ENCODE measurements at places on chromosomes 12 and 14.

DNA sequence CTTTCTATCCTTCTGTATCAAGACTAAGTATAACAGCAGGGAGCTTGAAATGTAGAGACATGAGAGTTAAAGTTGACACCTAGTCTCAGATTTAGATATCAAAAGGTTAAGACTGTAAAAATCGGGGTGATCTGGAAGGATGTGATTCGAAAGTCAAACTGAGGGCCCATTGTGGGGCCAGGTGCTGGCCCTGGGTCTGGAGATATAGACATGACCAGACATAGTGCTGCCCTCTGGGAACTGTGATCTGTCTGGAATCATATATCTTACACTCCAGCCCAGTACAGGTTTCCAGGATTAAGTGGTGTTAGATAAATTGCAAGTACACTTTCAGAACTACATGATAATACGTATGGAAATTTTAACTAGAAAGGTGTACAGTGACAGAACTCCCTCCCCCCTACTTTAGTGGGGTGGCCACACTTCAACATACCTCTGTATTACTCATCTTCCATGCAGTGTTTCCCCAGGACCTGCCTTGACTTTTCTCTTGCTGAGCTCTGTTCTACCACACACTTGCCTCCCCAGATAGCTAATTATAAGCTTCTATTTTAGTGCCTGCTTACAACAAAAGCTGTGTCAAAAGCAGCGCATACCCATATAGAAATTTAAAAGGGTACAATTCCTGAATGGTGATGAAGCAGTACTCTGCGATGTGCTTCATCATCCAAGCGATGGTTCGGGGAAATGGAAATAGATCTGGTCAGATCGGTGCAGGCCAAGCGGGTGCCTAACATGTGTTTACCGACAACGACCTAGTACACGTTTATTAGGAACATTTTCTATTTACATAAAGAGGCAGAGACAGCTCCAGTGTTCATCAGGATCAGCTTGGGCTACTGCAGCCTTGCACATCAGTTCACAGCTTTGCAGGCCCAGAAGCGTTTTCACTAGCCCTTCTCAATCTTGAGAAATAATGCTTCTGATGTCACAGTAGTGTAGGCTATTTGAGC, 68.7 kb downstream of the ARF6 start:
- DNase-seq: no peak

GRCh38 chr14:104436047-104436591, 143.4 kb upstream of the C14orf180 start:
- DNase-seq: no peak

DNA sequence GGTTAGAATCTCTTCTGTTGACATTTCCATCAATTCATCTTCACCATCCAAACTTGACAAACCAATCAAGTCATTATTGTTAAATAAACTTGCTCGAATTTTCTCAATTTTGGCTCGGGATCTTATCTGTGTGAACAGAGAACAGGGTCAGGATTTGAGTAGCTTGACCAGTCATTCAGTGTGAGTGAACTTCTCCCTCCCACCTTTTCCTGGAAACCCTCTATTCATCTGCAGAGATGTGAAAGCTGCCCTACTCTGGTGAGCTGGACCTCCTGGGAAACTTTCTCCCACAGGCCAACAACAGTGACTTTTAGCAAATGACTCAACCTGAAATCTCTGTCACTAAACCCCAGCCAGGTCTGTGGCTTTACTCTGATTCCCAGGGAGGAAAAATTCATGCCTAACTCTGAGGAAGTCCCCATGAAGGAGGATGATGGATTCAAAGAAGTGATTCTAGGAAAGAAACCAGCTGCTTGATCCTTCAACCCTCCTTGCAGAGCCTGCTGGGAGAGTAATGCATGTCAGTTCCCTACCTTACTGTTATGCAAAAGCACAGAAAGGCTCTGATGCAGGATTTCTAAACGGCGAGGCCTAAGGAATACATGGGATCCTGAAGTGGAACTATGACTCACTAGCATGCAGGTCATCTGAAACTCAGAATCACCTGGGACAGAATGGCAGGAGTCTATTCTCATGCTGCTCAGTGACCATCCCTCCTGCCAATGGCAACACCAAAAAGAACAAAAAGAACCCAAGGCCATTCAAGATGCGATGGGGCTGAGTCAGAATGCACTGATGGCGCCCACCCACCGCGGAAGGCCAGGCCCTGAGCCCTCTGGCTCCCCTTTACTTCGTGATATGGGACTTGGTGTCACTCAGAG, 58.0 kb downstream of the TRAFD1 start:
- DNase-seq: no peak

DNA sequence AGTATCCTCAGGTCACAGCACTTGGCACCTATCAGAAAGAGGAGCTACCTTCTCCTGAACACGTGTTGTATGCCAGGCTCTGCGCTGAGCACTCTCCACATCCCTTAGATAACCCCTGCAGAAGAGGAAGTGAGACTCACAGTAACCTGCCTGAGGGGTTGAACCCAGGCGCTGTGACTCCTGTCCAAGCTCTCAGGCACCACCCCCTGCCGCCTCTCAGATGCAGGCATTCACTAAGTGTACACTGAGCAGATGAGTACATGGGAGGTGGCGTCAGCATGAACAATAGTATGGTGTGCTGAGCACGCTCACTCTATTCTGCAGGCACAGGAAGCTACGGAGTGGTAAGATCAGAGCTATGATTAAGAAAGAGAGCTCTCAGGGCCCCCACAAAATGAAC, 21.0 kb upstream of the RIC8B start:
- no peak for DNase-seq

DNA sequence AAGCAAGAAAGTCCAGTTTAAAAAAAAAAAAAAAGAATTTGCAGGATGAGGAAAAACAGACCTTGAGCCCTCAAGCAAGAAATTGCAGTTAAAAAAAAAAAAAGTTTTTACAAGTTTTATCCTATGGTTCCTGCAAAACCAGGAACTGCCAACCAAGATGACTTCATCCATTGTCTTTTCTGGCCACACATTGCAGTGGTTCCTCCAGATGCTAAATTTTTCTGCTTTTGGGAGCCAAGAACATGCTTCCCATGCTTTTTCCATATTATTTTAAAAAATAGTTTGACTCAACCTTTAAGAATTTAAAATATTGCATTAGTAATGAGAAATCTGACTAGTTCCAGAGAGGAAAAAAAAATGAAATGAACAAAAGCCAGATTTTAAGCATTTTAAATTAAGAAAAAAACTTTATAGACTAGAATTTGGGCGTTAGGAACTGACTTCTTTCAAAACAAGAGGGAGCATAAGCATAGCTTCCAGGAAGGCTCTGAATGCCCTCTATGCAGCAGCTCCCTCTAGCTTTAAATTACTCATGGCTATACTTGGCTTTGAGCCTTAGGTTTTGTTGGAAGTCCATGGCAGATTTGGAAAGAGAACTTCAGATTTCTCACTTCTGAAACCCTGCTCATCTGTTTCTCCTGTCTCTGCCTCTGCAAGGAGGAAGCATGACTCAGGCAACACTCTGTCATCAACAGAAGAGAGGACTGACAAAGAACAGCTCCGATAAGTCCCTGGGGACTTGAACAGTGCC, 124.5 kb downstream of the GPR65 start:
- DNase-seq: no peak

- no peak for DNase-seq
Measured at GRCh38 chr12:115648463-115648862, 629.0 kb downstream of the MED13L start.

- no peak for DNase-seq
Measured at GRCh38 chr12:32158525-32158924, 51.9 kb downstream of the BICD1 start.

GRCh38 chr12:5589054-5589453, 157.1 kb downstream of the NTF3 start:
- no peak for DNase-seq

Data from neuronal stem cell (in vitro differentiated cells).